ENCODE measurements at places on chromosomes 4 and X.

- DNase-seq = no peak
Observed at GRCh38 chrX:110846071-110846470, 50.5 kb upstream of the CHRDL1 start.

GRCh38 chrX:12685541-12685940 is 105.7 kb upstream of the PRPS2 start:
- no peak for DNase-seq

GRCh38 chr4:40307627-40308497 is 27.3 kb upstream of the CHRNA9 start:
- peak; percentile 84 for DNase-seq

GRCh38 chr4:85986266-85986665 is 373.6 kb downstream of the MAPK10 start:
- DNase-seq = no peak

- no peak for DNase-seq
Observed at GRCh38 chr4:124903995-124904722, 191.6 kb upstream of the ANKRD50 start.

DNA sequence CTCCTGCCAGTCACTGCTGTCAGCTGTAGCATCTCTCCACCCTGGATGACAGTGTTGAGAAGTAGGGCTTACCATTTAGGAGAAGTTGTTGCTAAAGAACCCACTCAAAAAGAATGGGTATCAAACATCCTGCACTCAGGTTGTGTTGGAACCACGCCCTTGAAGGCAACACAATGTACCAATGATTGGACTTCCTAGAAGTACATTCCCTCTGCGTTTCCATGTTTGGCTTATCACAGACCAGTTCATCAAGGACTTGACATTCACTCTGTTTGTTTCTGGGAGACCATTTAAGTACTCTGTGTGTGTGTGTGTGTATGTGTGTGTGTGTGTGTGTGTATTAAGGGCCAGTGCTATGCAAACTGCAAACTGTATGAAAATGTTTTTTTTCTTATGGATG is 200.6 kb upstream of the GATB start:
- no peak for DNase-seq

DNA sequence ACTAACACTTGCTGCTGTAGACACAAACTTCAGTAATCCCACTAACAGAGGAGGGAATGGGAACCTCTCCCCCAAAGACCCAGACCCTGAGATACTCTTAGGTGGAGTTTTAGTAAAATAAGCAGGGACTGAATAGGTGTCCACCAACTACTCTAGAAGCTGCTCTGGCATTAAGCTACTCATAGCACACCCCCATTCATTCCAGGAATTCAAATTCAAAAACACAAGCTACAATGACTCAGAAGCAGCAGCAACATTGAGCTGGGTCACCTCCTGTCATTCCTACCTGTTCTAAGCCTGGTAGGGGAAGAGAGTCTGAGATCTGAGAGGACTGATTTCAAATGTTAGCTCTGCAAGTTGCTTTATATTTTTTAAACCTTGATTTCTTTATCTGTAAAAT is 135.4 kb upstream of the FRMPD4 start:
- no peak for DNase-seq

- no peak for DNase-seq
Observed at GRCh38 chr4:26424153-26424552, 66.1 kb downstream of the CCKAR start.

DNA sequence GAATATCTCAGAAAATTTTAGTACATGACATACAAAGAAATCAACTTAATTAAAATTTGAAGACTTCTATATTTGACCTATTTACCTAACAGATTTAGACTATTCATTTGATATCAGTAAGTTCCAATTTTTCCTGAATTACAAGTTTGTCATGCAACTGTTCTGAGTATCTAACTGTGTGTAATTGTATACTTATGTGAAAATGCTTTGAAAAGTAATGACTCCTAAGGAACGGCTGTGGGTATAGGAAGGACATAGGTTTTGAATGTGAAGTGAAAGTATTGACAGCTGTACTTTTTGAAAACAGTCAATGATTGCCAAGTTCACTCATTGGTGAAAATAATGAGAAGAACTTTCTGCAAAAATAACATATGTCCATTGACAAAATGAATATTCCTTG is 2.9 kb downstream of the GRIA2 start:
- no peak for DNase-seq

- peak; percentile 26 for DNase-seq
Observed at GRCh38 chr4:109434007-109434971, 674 bp downstream of the SEC24B start.

GRCh38 chrX:72050011-72050410 is 81.7 kb downstream of the RTL5 start:
- DNase-seq = no peak

DNA sequence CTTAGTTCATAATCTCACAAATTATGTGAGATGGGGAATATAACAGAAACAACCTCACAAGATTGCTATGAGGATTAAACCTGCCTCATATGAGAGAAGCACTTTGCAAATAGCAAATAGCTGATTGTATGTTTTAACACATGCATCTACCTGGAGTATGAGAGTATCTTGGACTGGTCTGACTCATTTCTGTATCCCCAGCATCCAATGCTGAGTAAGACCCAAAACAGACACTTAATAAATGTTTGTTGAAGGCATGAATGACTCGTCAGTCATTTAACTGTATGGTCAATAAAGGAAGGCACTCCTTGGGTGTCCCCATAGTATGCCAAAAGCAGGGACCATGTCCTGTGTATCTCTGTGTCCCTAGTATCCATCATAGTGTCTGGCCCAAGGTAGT is 350.9 kb upstream of the F9 start:
- DNase-seq = no peak

DNA sequence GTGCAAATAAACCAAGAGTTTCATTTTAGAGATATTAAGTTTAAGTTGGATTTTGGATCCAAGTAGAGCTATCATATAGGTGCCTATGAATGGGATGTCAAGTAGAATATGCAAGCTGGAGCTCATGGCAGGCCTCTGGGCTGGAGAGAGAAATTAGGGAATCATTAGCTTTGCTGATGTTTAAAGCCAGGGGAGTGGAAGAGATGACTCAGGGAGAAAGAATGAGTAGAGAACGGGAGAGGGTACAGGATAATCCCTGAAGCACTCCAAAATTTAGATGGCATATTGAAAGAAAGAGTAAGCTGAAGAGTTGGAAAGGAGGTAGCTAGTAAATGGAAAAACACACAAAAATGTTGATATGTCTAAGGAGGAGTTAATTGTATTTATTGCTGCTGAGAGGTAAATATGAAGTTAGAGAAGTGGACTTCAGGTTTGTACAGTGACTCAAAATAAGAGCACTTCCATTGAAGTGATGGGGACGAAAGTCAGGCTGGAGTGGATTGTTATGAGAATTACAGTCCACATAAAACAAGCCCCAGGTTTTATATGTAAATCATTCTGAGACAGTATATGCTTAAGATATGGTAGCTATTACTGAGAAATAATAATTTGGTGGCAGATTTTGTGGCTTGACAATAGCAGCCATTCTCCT is 72.5 kb upstream of the GRXCR1 start:
- no peak for DNase-seq

DNA sequence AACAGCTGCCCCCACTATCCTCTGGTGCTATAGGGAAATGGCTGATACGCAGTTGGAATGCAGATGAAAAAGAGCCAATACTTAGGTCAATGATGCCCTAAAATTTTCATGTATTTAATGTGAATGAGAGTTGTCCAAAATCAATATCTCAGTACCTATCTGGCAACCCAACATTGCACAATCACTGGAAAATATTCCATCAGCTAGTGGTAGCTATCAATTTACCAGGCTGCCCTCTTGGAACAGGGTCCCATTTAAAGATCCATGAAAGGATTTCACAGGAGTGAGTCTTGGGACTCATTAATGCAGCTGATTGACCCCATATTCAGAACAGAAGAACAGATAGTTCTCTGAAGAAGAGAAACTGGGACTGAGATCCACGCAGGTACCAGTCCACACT is 638.9 kb downstream of the SMARCA1 start:
- no peak for DNase-seq

DNA sequence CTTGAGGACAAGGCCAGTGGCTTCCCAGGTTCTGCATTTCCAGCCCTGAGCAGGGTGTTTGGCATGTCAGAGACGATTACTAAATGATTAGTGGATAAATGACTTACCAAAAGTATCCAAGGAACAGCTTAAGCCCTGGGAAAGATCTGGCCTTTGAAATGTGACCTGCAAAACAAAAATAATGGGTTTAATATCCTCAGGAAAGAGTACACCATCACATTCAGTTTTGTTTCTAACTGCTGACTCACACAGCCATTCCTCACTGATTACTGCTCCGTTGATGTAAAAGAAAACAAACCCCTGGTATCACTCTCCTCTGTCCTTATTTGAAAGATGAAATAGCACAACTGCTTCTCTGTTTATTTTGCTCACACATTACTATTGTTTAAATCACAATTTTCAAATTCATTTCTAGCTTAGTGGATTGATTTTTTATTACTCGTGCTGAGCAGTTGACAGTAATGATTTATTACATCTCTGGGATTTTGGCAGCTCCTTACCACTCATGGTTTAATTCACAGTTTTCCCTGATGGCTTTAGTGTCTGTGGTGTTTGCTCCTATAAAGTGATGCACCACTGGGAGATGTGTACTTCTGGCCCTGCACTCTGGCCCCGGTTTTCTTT is 117.0 kb downstream of the CBLL2 start:
- DNase-seq = no peak

GRCh38 chr4:117478702-117479101 is 393.3 kb upstream of the TRAM1L1 start:
- DNase-seq = no peak

GRCh38 chr4:52588097-52588496 is 71.0 kb downstream of the USP46 start:
- DNase-seq = peak; percentile 49

- peak; percentile 53 for DNase-seq
Observed at GRCh38 chr4:118224243-118224829, 128.5 kb downstream of the PRSS12 start.

DNA sequence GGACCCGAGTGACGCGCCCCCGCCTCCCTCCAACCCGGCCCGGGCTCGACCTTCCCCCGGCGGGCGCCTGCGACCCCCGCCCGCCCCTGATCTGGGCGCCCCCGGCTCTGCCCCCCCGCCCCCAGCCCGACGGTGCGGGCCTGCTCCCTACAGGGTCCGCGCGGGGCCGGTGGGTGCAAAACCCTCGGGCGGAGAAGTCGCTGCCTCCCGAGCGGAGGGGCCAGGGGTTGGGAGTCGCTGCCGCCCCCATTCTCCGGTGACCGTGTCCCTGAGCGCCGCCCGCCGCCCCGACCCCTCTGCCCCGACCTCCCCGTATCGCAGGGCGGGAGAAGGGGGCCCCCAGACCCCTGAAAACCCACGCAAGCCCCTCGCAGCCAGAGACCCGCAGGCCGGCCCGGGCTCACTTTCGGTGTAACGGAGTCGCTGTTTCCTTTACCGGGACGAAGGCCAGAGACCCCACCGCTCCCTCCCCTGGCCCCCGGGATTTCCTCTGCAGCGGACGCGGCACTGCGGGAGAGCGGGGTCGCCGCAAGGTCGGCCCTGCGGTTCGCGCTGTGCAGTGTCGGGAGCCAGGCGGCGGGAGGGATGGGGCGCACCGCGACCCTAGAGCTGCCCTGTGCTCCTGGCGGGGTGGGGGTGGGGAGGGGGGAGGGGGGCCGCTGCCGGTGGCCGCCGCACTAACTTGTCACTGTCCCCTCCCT is 729 bp upstream of the CPLX1 start:
- no peak for DNase-seq

- DNase-seq = no peak
Observed at GRCh38 chr4:47074816-47075215, 43.4 kb downstream of the GABRB1 start.

DNA sequence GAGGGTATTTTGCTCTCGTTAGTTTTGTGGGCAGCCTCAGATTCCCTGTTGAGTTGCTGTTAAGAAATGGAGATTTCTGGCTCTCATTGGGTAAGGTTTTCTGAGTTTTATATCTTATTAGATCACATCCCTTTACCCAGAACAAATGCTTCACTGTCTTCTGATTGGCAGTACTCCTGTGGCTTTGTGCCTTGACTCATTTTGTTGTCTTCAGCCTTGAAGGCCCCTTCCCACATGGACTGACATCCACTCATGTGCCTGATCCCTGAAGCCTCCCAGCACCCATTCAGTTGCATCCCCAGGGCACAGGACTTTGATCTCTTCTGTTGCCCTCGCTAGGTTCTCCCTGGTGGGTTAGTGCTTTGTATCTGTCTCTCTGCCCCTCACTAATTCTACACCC is 10.4 kb downstream of the MED28 start:
- DNase-seq = no peak

DNA sequence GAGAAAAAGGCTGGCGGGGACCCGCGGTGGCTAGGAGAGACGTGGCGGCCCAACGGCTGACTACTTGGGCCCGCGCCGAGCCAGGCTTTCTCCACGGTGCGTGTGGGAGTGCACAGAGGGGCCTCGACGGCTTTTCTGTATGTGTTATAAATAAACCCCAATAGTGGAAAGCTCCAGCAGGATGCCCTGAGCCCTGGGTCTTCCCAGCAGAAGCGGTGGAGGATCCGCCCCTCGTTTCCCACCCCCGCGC is 268 bp upstream of the PRRG1 start:
- no peak for DNase-seq

- DNase-seq = no peak
Observed at GRCh38 chr4:1975391-1975801, 33.4 kb downstream of the NELFA start.

- peak; percentile 2 for DNase-seq
Observed at GRCh38 chrX:106510713-106511403, 100.9 kb upstream of the RADX start.

DNA sequence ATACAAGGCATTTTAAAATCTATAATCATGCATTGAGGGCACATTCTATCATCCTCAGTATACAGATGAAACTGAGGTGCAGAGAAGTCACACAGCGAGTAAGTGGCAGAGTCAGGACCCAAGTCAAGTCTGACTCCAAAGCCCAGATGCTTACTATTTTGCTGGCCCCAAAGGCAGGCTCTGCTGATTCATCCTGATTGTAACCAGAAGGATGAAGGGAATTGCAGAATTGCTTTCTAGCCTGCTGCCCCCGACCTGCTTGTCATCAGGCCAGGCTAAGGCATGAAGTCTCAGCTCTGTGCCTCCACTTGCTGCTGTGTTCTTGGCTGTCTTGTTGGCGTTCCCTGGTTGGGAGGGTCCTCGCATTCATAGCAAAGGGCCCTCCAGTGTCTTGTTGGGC is 62.7 kb downstream of the SLC9A6 start:
- DNase-seq = no peak

DNA sequence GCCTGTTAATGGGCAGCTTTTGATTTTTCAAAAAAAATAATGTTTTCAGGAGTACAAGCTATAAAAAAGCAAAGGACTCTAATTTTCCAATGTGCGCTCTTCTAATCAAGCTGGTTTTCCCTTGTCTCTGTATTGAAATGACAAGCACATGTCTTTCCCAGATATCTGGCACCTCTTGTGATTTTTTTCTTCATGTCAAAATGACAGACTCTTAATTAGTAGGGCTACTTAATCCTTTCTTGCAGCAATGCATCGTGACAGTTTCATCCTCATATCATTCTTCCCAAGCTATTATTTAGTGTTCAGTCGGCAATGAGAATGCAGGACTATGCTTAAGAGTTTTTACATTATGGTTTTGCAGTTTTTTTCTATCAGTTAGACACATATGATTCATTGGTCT is 139.5 kb downstream of the MAGEC1 start:
- DNase-seq = no peak

GRCh38 chrX:71492231-71493065 is 40.5 kb upstream of the OGT start:
- peak; percentile 73 for DNase-seq
